ENCODE measurements at places on chromosomes 1 and 21.

GRCh38 chr1:3440300-3440681 is 14.2 kb upstream of the ARHGEF16 start:
- DNase-seq = no peak

DNA sequence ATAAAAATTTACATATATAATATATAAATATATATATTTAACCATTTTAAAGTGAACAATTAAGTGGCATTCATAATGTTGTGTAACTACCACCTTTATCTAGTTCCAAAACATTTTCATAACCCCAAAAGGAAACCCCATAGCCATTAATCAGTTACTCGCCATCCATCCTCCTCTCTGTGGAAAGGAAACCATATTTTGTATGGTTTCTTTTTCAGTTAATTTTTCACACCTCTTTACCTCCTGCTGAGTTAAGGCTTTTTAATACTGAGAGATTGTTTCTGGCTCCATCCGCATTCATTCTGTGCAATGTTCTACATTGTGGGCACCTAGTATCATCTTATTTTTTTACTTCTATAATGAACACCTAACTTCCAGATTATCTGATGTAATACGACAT is 512.1 kb downstream of the LMO4 start:
- no peak for DNase-seq

DNA sequence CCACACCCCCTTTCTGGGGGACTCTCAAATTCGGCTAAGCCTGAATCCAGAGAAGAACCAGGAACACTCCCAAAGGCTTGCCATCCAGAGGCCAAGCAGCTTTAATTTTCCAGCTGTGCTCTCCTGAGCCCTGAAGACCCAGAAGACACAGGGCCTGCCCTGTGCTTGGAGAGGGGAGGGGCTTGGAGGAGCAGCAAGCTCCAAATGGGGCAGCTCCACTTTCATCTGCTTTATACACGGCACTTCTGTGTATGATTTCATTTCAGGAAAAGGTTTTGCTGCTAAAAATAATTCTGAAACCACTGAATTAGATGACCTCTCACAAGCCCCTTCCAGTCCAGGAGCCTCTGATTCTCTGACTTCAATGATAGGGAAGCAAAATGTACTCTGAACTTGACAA is 39.2 kb upstream of the CTTNBP2NL start:
- DNase-seq = no peak

GRCh38 chr1:105793536-105794146 is 1262.8 kb upstream of the PRMT6 start:
- DNase-seq = no peak

GRCh38 chr1:153539395-153540093 is 1.2 kb downstream of the S100A5 start:
- DNase-seq = no peak

GRCh38 chr1:109980324-109981003 is 4.1 kb upstream of the AHCYL1 start:
- DNase-seq = no peak

- DNase-seq = no peak
Measured at GRCh38 chr1:233919786-233920185, 15.3 kb downstream of the SLC35F3 start.

DNA sequence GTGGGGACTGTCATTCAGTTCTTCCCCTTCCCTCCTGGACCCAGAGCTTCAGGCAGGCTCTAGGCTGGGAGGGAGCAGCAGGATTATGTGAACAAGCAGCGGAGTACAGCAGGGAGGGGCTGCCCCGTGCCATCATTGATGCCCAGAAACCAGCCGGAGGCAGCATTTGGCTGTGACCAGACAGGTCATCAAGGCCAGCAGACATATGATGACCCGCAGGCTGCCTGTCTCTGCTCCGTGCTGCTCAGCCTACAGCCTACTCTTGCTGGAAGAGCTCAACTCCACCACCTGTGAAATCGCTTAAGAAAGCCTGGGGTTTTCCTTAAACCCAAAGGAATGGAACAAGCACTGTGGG is 4.9 kb downstream of the KLHL21 start:
- no peak for DNase-seq

GRCh38 chr1:78836726-78837125 is 169.8 kb downstream of the ADGRL4 start:
- no peak for DNase-seq

DNA sequence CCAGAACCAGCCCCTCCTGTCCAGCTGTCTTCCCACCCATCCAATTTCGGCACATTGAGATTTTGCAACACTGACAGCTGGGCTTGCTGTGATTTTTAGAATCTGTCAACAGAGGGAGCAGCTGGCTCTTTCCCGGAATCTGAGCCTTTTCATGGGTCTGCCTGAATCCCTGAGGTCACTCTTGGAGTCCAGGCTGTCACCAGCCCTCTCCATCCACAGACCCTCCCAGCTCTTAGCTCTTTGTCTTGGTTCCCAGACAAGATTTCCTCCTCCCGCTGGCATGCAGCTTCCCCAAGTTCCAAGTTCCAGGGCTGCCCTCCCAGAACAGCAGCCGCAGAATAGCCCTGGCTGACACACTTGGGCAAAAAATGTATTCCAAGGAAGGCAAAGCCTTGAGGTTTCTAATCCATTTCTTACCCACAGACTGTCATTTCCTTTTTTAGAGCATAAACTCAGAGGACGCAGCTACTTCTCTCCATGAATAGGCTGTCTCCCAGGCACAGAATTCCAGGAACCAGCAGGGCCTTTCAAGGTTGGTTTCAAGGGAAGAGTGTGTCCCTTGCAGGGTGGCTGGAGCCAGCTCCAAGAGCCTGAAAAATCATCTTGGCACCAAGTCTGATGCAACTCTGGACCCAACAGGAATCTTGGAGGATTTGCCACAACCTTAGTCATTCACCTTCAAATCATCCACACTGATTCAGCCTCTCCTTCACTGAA is 7.1 kb upstream of the TMEM61 start:
- DNase-seq = no peak

DNA sequence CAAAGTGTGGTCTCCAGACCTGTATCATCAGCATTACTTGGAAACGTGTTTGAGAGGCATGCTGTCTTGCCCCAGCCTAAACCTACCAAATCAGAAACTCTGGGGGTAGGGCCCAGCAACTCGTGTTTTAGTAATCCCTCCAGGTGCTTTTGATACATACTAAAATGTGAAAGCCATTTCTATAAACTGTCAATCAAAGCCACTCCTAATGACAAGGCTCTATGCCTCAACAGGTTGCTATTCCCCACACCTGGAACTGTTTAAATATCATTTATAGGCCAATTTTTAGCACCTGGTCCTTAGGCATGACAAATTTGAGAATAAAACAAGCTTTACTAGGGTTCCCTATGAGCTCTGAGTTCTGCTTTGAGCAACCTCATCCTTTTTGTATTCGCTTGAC is 158.7 kb upstream of the NR5A2 start:
- DNase-seq = no peak

- no peak for DNase-seq
Measured at GRCh38 chr1:67230539-67230938, 64.3 kb downstream of the IL23R start.

DNA sequence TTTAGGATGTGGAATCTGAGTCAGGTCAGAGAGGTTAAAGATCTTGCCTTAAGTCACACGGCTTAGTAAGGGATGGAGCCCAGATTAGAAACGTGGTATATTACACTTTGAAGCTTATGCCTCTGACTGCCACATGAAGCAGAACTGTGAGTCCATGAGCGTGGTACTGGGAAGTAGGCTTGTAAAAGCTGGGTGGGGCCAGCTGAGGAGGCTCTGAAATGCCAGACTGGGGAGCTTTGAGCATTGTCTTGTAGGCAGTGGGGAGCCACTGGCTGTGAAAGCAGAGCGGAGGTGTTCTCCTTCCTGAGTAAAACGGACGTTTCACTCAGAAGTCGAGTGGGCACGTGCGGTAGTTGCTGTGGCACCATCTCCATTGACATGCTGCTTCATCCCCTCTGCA is 72.6 kb upstream of the USP24 start:
- no peak for DNase-seq

DNA sequence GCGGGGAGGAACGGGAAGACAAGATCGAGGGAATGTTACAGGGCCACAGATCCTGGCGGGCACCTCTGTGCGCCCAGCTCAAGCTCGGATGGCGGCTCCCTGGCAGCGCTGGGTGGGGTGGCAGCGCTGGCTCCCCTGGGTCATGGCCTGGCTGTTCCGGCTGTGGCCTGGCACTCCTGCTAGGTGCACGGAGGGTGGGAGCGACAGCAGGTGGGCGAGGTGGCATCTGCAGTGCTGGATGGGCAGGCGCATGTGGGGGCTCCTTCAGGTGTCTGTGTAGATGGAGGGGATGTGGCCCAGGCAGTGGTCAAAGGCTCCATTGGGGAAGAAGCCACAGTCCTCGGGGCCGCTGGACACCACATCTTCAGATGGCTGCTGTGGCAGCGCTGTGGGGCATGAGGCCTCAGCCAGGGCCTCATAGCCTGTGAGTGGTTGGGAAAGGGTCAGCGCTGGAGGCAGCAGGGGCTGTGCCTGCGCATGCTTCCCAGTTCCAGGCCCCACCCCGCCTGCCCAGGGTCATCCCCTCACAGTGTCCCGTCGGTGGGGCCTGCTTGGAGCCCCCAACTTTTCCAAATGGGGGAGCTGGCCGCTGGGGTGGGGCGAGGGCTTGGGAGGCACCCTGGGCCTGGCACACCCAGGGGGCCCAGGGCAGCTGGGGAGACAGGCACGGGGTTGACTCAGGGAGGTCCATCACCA is 47.3 kb downstream of the DMRTB1 start:
- no peak for DNase-seq

GRCh38 chr1:22443332-22443731 is 8.3 kb upstream of the ZBTB40 start:
- no peak for DNase-seq

GRCh38 chr1:87795615-87796337 is 467.1 kb downstream of the LMO4 start:
- DNase-seq = no peak

- no peak for DNase-seq
Measured at GRCh38 chr1:40983286-40983685, 3.8 kb downstream of the CTPS1 start.

DNA sequence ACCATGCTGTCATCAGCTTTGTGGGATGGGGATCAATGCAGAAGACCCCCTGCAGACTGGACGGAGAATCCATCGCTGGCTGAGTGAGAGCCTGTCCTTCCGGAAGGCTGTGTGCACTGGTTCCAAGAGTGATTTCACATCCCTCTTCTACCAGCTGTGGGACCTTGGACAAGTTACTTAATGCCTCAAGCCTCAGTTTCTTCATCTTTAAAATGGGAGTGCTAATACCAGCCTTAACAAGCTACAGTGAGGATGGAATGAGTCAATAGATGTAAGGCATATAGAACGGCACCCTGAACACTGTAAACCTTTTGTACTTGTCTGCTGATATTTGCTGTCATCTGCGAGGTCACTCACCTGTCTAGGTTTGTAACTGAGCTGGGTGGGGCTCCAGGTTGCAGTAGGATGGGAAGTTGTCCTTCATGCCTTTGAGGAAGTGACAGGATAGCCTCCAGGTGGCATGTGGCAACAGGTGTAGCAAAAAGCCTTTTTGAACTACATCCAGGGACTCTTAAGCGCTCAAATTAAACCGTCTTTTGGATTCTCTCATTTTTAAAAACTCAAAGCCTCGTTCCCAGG is 27.5 kb downstream of the TMEM51 start:
- no peak for DNase-seq

DNA sequence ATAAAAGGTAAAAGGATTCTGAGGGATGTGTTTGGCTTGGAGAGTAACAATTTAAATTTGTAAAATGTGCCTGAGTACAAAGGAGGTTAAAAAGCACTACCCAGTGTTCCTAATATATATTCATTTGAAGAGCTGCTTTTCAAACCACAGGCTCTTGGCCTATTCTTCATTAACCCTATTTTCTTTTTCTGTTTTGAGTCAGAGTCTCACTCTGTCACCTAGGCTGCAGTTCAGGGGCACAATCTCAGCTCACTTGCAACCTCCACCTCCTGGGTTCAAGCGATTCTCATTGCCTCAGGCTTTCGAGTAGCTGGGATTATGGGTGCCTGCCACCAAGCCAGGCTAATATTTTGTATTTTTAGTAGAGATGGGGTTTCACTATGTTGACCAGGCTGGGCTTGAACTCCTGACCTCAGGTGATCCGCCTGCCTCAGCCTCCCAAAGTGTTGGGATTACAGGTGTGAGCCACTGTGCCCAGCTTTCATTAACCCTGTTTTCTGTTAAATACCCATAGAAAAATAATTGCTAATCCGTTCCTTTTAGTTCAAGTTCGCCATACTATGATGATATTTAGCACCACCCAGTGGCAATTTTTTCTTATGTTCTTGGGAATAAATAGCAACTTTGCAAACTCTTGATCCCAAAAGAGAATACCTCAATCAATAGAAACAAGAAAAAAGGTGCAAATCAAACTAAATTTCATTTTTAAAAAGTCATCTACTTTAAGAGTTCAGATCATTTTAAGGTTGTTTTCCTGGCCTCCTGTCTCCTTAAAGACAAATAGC is 30.5 kb downstream of the ZBTB8OS start:
- no peak for DNase-seq

DNA sequence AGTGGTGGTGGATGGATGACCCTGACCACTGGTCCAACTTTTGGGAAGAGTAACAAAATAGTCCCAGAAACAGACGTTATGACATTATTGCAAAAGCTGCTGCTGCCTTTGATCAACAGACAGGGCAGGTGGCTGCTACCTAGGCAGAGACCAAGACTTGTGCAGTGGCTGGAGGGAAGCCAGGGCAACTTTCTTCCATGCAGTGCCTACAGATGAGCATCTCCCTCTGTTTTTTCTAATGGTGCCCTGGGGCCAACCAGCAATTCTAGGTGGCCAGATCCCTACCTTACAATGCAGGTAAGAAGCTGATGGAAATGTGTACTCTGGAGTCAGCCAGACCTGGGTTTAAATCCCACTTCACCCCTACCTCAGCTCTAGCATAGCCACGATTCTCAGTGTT is 283.1 kb upstream of the POU3F1 start:
- no peak for DNase-seq

GRCh38 chr1:32455958-32456357 is 8.9 kb upstream of the ZBTB8B start:
- no peak for DNase-seq

- DNase-seq = no peak
Measured at GRCh38 chr1:109732390-109732881, 8.4 kb downstream of the GSTM3 start.

- no peak for DNase-seq
Measured at GRCh38 chr21:28253338-28253737, 739.3 kb downstream of the LTN1 start.

- no peak for DNase-seq
Measured at GRCh38 chr1:58857680-58858673, 74.1 kb upstream of the JUN start.

DNA sequence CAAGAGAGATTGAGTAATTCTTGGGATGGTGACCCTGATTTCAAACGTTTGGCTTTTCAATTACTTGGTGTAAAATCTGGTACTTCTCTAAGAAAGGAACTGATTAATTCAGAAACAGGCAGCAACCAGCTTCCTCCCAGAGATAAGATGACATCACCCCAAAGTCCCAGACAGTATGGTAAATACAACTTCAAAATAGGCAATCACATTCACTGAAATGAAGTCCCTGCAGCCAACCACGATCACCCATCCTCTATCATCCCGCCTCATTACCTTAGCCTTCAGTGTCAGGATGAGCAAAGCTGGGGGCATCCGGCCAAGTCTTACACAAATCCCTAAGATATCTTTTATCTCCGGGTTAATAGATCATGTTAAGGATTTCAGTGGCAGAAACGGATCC is 26.4 kb upstream of the RUNX1 start:
- no peak for DNase-seq

- DNase-seq = no peak
Measured at GRCh38 chr1:202958544-202959275, 598 bp upstream of the ADIPOR1 start.

- DNase-seq = no peak
Measured at GRCh38 chr1:119660253-119661083, 12.4 kb upstream of the ZNF697 start.

- DNase-seq = no peak
Measured at GRCh38 chr1:223820971-223821370, 24.8 kb downstream of the TP53BP2 start.
